GM19239 (cell line): ENCODE measurements at places on chromosomes 12 and 14.

GRCh38 chr14:86015511-86015910 lies 485.6 kb downstream of the FLRT2 start:
- DNase-seq: no peak

DNA sequence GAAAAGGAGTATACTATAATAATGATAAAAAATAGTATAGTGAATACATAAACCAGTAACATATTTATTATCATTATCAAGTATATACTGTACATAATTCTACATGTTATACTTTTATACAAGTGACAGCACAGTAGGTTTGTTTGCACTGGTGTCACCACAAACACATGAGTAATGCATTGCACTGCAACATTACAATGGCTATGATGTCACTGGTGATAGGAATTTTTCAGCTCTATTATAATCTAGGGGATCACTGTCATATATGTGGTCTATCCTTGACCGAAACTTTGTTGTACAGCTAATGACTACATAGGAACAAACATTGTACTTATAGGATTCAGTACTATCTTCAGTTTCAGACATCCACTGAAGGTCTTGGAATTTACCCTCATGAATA lies 165.8 kb upstream of the SYT1 start:
- no peak for DNase-seq

DNA sequence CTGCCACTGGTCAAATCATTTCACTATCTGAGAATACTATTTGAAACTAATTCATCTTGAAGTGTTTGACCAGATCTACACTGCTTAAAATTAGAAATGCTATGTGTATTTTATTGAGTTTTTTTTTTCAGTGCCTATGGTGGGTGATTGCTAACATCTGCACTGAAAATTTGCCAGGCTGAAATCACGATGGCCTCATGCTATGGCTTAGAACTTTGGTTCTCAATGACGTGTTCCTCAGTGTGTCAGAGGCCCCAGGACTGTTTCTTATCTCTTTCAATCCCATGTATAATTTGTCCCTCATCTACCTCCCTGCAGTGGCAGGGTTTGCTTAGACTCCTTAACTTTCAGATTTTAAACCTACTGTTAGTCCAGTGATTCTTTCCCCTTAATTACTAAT lies 36.2 kb upstream of the NKX2-8 start:
- no peak for DNase-seq

- DNase-seq: no peak
These were observed 73.2 kb downstream of the FERMT2 start for GRCh38 chr14:52877628-52878027.

- no peak for DNase-seq
These were observed 148.3 kb downstream of the TGFB3 start for GRCh38 chr14:75833326-75834020.

- DNase-seq: no peak
These were observed 1.1 kb downstream of the PAPLN start for GRCh38 chr14:73238424-73238852.

DNA sequence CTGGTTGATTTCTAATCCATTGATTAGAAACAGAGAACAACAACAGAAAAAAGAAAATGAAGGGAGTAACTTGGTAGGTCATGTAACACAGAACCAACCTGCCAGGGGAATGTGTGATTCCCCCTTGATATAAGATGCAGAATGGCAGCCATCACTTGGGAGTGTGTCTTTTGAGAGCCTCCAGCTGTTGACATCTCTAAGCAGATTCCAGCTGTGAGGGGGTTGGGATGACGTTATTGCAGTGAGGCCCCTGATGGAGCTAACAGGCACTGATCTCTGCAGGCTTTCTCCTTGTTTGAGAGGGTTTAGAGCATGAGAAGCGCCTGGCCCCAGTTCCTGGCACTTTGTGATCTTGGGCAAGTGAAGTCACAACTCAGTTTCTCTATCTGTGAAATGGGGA lies 124.9 kb downstream of the PELI2 start:
- DNase-seq: no peak
